ENCODE measurements at places on chromosomes 13 and 19. TPM values are rescaled to one million over a fixed set of nuclear protein-coding genes. Genes with fewer than 3 reads are reported as not detected.

Gene MAB21L1
- not detected for total RNA-seq

Gene DIAPH3
- total RNA-seq = 6.7 TPM

Gene KLK10
- 0.27 TPM for total RNA-seq

Gene ESD
- 103 TPM for total RNA-seq

Gene ZNF20
- total RNA-seq = 0.25 TPM

Gene LSR
- 9.8 TPM for total RNA-seq

Gene CEACAM4
- not detected for total RNA-seq

Gene SRRM5
- total RNA-seq = 0.93 TPM

Gene RFXAP
- 1.2 TPM for total RNA-seq

Gene GRK1
- total RNA-seq = not detected

Gene ZNF160
- 8.8 TPM for total RNA-seq

Gene KLK14
- total RNA-seq = 0.41 TPM

Gene GGN
- 0.22 TPM for total RNA-seq

Gene PAF1
- total RNA-seq = 72.7 TPM

Gene TLE2
- 2.4 TPM for total RNA-seq

Gene ZNF180
- total RNA-seq = 7.3 TPM

Gene ZNF626
- not detected for total RNA-seq
